ENCODE measurements at places on chromosomes 4 and X.

GRCh38 chr4:19694812-19695211 is 556.9 kb upstream of the SLIT2 start:
- peak; percentile 37 for DNase-seq

GRCh38 chr4:5919571-5919970 is 26.7 kb upstream of the CRMP1 start:
- DNase-seq, result no peak

DNA sequence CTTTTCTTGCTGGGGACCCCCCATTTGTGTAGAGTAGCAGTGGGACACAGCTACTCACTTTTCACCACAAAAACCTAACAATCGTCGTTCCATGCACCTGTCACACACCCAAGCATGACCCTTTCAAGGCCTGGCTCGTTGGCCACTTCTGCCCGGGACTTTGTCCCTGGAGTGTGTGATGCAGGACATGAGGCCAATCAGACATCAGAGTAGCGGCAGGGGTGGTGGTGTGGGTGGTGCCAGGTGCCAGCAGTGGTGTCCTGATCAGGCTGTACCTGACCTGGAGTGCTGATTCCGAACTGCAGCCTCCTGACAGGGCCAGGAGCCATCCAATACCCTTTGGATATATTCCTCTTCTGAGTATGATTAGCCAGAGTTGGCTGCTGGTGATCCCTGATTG is 23.1 kb upstream of the PROM1 start:
- DNase-seq, result no peak

DNA sequence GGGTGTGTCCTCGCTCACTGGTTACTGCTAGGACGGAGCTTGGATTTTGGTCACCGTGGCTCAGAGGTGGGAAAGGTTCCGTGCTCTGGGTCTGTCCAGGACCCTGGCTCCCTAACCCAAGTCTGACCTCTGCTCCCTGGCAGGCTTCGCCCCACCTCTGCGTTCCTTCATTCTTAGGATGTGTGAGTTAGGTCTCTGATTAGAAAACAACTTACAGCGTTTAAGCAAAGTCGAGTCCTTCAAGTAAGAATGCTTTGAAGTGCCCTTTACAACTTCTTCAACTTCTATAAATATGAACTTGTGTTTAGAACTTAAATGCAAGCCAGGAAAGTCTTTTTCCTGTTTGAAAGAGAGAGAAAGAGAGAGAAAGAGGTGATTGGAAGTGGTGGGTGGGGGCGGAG is 891 bp downstream of the TLR2 start:
- no peak for DNase-seq

DNA sequence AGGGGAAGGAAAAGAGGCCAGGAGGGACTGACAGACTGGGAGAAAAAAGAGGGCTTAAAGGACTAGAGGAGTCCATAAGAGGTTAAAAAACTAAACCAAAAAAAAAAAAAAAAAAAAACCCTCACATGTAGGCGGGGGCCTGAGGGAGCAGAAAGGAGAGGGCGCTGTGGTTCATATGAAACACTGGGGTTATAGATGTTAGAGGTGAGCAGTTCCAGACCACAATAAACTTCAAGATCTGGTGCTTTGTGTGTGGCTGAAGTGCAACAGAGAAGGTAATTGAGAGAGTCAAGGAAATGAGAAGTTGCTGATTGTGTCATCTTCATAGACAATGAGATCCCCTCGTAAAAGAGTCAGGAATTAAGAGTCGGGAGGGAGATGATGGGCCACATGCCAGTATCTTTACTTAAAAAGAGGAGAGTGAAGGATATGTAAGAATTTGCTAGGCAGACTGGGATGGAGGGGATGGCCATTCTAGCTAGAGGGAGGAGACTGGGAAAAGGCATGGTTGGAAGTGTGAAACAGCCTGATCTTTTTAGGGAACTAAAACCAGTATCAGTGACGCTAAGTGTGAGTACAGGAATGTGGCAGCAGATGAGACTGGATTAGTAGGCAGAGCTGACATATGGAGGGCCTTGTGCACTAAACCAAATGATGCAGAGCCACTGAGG is 18.4 kb upstream of the OGT start:
- no peak for DNase-seq

DNA sequence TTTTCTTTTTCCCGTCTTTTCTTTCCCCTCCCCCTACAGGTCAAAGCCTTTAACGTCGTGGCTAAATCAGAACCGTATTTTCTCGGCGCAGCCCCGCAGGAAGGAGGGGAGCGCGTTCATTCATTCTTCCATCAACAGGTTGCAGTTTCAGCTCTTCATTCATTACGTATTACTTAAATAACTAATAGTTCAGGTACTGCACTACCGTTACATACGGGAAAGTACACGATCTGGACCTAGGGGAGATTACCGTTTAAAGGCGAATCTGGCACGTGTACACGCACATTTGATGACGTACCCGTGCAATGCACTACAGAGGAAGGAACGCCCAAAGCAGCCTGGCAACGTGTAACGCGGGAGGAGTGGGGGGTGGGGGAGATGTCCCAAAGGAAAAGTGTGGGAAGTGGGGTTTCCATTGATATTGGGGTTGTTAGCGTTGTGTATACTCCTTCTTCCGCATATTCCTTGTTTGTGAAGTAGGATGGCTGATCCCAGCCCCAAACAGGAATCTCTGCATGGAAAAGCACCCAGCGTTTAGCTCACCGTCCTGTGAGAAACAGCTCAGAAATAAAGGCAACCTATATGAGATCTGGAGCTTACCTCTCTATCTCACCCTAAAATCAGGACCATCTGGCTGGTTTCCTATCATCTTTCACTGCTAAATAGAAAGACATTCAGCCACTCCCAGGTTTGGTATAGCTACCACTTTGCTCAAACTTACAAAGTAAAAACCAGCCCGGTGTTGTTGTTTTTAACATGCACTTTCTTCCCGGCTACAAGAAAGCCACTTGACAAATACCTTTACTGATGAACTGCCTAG is 585 bp upstream of the SEC24D start:
- peak; percentile 41 for DNase-seq

- no peak for DNase-seq
Observed at GRCh38 chrX:124212622-124213021, 119.8 kb upstream of the TEX13D start.

GRCh38 chrX:24956828-24957227 is 58.9 kb downstream of the ARX start:
- DNase-seq, result no peak

DNA sequence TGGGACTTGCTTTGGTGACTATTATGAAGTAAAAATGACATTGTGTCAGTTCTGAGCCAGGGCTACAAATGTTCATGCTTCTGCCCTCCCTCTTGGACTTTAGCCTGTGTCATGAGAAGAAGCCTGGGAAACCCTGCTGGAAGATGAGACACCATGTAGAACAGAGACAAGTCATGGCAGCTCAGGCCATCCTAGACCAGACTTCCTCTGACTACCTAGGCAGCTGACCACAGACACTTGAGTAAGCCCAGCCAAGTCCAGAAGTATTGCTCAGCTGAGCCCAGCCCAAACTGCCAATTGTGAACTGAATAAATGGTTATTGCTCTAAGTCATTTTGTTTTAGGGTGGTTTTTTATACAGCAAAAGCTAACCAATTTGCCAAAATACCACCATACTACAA is 467.6 kb upstream of the CNKSR2 start:
- DNase-seq, result no peak

- no peak for DNase-seq
Observed at GRCh38 chrX:96841325-96841724, 42.4 kb upstream of the RPA4 start.

DNA sequence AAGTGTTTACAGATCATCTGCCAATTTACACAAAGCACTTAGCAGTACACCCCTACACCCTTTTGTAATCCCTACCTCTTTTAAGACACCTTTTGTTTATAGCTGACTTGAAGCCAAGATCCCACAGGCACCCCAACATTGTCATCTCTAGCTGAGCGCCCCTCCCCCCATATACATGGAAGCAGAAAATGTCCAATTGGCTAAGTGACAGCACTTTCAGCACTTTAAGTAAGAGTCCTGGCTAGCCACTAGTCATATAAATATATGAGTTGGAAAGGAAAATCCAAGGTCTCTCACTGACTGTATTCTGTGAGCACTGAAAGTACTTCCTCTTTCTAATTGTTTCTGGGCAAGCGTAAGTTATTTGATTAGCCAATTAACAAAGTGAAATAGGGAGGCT is 108.2 kb downstream of the NSUN7 start:
- no peak for DNase-seq

GRCh38 chr4:168551211-168551610 is 54.4 kb downstream of the PALLD start:
- no peak for DNase-seq

DNA sequence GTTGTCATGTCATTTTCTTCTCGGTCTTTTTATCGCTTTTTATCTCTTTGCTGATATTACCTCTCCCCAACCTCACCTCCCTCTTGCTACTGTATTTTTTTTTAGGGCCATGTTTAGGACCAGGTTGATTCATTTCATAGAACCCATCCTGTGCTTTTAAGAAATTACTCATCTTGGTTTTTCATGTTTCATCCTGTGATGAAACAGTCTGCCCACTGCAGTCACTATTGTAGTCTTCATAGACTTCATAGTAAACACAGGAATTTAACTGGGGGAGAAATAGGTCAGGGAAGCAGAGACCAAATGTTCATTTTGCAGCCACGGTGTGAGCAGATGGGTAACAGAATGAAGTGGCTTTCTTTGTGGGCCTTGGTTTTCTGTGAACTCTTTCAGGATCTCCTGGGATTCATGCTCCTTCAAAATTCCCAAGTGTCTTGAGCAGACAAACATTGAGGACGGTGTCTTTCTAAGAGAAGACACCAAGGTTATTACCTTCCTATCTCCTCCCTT is 161.8 kb downstream of the NAA11 start:
- no peak for DNase-seq

DNA sequence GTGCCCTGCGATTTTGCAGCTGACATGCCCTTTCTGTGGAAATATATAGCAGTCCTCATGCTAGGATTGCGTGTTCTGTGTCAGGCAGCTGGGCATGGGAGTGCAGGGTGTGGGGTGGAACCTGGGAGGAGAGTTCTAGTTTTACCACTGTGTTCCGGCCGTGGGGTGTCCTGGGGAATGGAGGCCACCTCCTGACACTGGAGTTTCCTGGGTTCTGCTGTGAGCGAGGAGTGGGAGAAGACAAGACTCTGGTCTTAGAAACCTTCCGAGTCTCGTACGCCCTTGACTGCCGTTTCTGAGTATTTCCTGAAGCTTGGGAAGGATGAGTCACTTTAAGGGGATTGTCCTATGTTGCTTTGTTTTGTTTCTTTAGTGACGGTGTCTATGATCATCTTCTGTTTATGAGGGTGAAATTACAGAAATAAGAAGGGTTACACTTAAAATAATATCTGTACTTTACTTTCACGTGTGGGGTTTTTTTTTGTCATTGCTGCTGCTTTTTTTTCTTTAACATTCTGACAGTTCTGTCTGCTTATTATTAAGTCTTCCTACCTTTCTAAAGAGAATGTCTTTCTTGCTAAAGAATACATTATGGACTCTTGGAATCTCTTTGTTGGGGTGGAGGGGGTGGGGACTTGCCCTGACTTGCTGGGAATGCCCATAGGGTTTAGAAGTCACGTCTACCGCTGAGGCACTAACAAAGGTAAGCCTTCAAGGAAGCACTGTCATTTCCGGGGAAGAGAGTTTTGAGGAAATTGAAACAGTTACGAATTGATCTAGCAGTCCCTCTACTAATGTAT is 19.1 kb downstream of the CD99 start:
- DNase-seq, result no peak

DNA sequence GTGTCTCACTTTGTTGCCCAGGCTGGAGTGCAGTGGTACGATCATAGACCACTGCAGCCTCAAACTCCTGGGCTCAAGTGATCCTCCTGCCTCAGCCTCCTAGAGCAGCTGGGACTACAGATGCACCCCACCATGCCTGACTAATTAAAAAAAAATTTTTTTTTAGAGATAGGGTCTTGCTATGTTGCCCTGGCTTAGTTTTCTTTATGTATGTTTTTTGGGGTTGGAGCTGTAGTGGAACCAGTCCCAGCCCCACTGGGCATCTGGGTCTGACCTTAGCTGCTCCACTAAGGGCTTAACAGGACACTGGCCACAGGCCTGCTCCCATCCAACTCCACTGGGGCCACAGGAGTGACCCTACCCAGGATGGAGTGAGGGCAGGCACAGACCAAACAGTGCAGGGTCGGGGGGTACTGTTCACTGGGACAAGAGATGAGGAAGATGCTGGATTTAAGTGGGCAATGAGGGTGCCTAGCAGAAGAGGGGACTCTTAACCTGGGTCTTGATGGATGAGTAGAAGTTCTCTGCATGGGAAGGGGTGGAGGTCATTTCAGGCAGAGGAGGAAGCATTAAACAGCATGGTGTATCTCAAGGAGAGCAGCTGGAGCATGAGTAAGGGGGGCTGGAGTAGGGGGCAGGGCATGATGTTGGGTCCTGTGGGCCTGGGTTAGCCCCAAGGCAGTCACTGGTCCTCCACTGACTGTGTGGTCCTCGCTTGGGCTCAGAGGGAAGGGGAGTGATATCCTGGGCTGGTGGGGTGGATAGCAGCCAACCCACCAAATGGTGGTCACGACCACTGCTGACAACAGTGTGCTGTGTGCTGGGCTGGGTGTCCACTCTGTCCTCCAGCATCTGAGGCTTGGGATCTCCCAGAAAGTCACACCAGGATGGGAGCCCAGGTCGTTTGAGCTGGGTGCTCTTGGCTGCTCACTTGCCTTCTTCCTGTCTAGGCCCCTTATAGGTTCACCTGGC is 24.1 kb upstream of the ADD1 start:
- DNase-seq, result no peak

- DNase-seq, result no peak
Observed at GRCh38 chr4:73450398-73451004, 14.5 kb downstream of the AFP start.

DNA sequence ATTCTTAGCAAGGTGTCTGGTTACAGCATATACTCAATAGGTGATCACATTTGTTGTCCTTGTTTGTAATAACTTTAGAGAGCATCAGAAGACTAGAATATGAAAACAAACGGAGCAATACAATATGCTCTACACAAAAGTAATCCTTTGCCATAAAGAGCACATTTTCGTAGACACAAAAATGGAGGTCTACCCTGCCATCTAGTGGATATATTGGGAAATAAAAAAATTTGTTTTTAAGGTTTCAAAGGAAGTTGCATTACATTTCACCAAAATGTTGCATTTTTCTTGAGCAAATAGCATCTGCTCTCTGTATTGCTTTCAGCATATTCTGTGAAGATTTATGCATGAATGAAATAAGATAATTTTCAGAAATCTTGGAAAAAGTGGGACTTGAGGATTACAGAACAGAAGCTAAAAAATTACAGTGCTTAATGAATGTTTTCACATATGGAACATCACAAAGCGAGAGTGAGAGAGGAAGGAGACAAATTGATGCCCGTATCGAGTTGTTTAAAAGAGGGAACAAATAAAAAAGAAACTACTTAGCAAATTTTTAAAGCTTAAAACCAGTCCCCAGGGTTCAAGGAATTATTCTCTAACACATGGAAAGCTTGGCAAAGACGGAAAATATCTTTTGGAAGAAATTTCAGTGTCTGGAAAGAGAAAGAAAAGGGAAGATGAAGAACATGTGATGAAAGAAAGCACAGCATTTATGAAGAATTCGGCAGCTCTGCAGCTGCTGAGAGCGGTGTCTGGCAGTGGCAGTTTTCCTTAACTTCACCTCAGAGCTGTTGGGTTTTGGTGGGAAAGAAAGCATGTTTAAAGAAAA is 390.1 kb downstream of the ANKRD50 start:
- peak; percentile 48 for DNase-seq

All from pons (tissue), 1 donor.